Mesenteric fat pad (tissue), 1 donor: ENCODE measurements at places on chromosomes 12 and 14. TPM values are rescaled to one million over a fixed set of nuclear protein-coding genes. Genes with fewer than 3 reads are reported as not detected.

Gene CLEC1B
- not detected for total RNA-seq

Gene THAP2
- total RNA-seq = 10.1 TPM

DNA sequence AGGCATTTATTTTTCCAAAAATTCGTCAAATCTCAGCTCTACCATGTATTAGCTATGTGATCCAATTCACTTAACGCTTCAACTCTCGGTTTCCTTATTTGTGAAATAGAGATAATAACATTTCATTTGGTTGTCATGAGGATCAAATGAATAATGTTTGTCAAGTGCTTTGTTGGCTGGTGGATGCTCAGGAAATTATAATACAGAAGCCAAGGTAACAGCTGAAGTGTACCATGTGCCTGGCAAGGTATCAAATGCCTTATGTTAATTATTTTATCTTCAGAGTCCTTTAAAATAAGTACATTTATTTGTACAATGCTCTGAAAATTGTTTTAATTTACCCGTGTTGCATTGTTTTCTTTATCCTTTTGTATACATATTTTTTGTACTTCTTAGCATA is 6.1 kb upstream of the PRKCH start:
- DNase-seq = no peak

GRCh38 chr14:70893858-70894291 is 13.4 kb upstream of the PCNX1 start:
- no peak for DNase-seq

- DNase-seq = no peak
These were observed 50.8 kb upstream of the PIWIL1 start for GRCh38 chr12:130286741-130287440.
